ENCODE measurements at places on chromosomes 13 and 19. TPM values are rescaled to one million over a fixed set of nuclear protein-coding genes. Genes with fewer than 3 reads are reported as not detected.

Gene TEX26
- total RNA-seq = not detected

Gene ZNF416
- total RNA-seq = 4.8 TPM

Gene IGLON5
- not detected for total RNA-seq

Gene NUP58
- 69.0 TPM for total RNA-seq

Gene SERP2
- total RNA-seq = 5.9 TPM

Gene GRIN2D
- 0.78 TPM for total RNA-seq

Gene IFNL2
- not detected for total RNA-seq

Gene CPT1C
- 22.0 TPM for total RNA-seq

Gene LILRA5
- total RNA-seq = not detected

Gene CHAF1A
- 29.9 TPM for total RNA-seq

Gene ZNF160
- total RNA-seq = 39.5 TPM

Gene UBE2L5
- total RNA-seq = not detected

Gene ZNF540
- total RNA-seq = not detected

Gene ATP8B3
- 2.0 TPM for total RNA-seq

Gene ZNF91
- total RNA-seq = 20.2 TPM

Gene SMG9
- 14.3 TPM for total RNA-seq

Gene GGN
- total RNA-seq = 0.78 TPM

Gene KCNC3
- total RNA-seq = not detected

Gene POSTN
- total RNA-seq = 1.1 TPM

Gene ZNF284
- 2.2 TPM for total RNA-seq

Gene SPACA7
- total RNA-seq = not detected

Gene CYP2F1
- total RNA-seq = not detected

Gene NOTCH3
- total RNA-seq = 62.4 TPM

Gene ZNF578
- total RNA-seq = 2.2 TPM

Gene SIGLEC6
- not detected for total RNA-seq

Gene S1PR5
- total RNA-seq = 0.37 TPM

Gene RUBCNL
- total RNA-seq = 0.59 TPM

Gene FPR1
- 1.5 TPM for total RNA-seq

Gene PPP1R13L
- 0.73 TPM for total RNA-seq

Gene GFY
- not detected for total RNA-seq

Gene CEACAM7
- not detected for total RNA-seq
